ENCODE measurements at places on chromosomes 7 and 10.

GRCh38 chr10:21527598-21528235 lies 2.2 kb upstream of the SKIDA1 start:
- DNase-seq, result no peak

GRCh38 chr7:116933465-116933864 lies 19.8 kb upstream of the ST7 start:
- no peak for DNase-seq

DNA sequence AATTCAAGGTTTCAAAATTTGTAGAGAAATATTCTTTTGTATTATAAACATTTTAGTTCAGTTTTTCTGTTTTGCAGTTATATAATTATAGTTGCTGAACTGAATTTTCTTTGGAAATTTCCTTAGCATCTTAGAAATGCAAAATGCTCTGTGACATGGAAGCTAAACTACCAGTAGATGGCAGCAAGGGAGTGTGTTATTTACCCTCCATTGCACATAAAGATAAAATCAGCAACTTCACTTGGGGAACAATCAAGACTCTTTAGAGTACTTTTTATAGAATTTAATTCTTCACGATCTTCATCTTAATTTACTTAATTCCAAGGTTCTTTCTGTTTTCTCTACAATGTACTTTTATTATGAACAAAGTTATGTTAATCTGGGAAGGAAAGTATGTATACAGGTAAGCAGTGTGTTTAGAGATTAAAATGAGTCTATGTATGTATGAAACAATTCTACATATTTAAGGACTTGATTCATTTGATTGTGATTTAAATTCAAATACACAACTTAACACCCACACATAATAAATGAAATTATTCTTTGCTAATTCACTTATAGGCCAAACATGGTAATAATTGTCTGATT lies 404.2 kb downstream of the THSD7A start:
- DNase-seq, result no peak

- no peak for DNase-seq
These were observed 19.9 kb upstream of the GPAM start for GRCh38 chr10:112203328-112204076.

DNA sequence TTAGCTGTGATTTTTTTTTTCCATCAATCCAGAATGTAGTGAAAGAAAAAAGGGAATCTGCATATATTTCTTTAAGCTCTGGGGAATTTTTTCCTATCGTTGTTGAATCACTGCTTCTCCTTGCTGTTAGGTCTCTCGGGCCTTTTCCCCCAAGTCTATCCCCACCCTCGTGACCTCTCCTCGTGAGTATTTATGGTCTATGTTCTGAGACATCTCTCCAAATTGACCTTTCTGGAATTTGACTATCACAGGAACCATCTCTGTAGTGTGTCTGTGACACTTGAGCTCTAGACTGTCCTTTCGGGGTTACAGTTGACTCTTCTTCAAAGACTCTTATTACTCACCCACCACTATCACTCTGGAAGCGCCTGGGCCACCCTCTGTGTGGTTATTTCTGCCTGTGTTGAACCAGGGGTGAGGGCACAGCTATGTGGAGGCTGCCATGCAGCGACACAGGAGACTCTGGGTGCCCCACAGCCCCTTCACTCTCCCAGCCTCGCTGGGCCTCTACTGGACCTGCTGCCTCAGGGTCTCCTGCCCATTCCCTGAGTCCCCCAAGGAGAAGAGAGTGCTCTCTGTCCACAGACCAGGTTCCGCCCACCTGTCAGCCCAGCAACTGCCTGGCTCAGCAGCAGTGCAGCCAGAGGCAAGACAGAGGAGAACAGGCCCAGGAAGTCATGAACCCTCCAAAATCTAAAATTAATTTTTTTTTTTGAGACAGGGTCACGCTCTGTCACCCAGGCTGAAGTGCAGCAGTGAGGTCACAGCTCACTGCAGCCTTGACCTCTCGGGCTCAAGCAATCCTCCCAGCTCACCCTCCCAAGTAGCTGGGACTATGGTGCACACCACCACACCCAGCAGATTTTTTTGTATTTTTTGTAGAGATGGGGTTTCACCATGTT lies 45.7 kb upstream of the PTPRN2 start:
- DNase-seq, result no peak

GRCh38 chr10:27504808-27505460 lies 830 bp downstream of the RAB18 start:
- no peak for DNase-seq

DNA sequence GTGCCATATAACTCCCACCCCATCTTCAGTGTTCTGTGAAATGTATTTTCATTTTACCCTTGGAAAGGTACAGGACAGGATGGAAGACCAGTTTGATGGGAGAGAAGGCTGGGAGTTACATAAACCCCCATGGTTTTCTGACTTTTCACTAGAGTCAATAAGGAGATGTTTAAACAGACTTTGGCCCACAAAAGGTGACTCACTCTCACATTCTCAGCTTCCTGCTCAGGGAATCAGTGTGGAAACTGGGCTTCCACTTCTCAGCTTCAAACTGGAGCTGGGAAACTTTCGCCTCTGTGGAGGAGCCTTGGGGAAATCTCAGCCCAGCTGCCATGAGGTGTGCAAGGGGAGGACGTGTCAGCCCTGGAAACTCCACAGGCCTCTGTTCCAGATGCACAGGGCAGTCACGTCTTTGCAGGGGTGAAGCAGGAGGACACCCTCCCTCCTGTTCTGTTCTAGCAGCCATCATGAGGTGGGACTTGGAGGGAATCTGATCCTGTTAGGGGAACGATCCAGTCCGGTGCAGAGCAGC lies 560.5 kb upstream of the GALNT17 start:
- DNase-seq, result no peak

- DNase-seq, result no peak
These were observed 36.1 kb upstream of the HECTD2 start for GRCh38 chr10:91374052-91374451.

DNA sequence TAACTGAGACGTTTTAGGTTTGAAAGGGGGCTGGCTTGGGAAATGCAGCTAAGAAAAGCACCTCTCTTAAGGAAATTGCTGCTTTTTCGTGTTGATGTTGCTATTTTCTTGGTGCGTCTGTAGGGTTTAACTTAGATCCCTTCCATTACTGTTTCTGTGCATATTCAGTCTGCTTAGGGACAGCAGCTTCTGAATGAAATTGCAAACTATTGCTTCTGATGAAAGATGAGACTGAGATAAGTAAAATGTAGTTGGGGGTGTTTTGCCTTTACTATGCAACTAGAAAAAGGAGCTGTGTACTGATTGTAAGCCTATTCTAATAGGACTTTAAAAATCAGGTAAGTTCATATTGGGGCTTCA lies 772 bp downstream of the HDAC9 start:
- no peak for DNase-seq

Data from activated T-cell treated with anti-CD3 and anti-CD28 coated beads, Interleukin-2, amount 50 U/mL, for 4 hours (primary cell).